ENCODE measurements at places on chromosomes 1 and 21.
A peak's percentile ranks its signal among the peaks of the same experiment; 100 is the strongest.

DNA sequence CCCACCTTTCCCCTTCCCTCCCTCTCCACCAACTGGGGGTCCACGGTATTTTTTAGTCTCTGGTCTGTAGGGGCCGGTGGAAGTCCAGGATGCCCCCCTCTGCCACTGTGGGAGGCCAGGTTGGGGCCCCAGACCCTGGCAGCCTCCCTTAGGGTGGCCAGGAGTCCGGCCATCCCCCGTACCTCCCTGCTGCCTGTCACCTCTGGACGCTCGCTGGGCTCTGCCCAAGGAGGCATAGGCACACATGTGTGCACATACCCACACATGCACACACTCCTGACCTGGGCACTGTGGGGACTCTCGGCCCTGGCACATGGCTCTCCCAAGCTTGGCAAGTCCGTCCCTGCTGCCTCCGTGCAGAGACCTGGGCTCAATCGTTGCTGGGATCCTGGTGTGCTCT is 53.0 kb downstream of the DISP3 start:
- no peak for DNase-seq

GRCh38 chr1:47232187-47232874 is at the start of gene TAL1:
TSS of gene TAL1 (minus strand) at chr1:47232225. CDS start at chr1:47225888, 6,337 bp downstream.
- DNase-seq, result no peak

DNA sequence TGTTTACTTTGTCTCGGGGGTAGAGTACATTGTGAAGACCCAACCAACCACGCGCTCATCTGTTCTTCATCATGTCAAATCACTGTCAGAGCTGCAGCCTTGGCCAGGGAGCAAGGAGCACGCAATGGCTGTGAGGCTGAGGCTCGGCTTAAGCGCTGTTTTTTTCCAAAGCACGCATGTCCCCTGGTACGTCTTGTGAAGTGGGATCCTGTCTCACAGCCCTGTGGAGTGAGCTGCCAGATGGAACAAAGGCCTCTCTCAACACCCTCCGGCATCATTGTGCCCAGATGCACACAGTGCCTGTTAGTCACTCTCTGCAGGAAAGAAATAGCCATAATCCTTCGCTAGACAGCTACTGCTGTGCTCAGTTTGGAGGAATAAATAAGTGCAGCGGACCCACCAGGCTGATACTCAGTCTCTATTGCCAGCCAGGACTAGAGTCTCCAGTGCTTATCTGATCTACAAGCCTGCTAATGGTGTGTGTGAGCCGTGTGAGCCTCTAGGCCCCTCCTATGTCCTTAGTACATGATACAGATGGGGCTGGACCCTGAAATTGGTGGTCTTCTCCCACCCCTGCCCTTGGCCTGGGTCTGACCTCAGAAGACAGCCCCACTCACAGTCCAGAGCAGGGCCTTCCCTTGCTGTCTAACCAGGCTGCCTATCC is 91.3 kb upstream of the COA6 start:
- no peak for DNase-seq

GRCh38 chr1:214525535-214526019 is 25.8 kb downstream of the PTPN14 start:
- no peak for DNase-seq

DNA sequence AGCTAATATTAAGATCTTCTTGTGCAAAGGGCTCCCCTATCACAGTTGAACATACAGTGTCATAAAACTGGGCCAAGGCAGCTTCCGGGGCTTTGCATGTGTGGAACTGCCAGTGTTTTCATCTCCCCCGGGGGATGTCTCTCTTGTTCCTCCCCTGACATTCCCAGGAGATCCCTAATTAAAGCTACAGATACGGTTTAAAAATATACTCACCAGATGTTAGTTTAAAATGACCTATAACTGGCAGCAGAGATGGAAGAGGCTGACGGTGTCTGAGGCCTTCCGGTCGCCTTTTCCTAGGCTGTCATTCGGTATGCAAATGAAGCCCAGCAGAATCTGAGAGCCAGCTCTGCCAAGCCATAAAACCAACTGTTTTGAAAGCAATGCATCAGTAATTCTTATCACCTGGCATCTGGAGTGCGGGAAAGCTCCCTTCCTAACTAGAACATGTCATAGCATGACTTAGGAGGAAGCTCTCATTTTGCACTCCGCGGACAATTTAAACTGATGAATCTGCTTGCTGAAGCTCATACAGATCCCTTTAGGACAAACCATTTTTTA is 436.5 kb upstream of the VAMP3 start:
- no peak for DNase-seq

DNA sequence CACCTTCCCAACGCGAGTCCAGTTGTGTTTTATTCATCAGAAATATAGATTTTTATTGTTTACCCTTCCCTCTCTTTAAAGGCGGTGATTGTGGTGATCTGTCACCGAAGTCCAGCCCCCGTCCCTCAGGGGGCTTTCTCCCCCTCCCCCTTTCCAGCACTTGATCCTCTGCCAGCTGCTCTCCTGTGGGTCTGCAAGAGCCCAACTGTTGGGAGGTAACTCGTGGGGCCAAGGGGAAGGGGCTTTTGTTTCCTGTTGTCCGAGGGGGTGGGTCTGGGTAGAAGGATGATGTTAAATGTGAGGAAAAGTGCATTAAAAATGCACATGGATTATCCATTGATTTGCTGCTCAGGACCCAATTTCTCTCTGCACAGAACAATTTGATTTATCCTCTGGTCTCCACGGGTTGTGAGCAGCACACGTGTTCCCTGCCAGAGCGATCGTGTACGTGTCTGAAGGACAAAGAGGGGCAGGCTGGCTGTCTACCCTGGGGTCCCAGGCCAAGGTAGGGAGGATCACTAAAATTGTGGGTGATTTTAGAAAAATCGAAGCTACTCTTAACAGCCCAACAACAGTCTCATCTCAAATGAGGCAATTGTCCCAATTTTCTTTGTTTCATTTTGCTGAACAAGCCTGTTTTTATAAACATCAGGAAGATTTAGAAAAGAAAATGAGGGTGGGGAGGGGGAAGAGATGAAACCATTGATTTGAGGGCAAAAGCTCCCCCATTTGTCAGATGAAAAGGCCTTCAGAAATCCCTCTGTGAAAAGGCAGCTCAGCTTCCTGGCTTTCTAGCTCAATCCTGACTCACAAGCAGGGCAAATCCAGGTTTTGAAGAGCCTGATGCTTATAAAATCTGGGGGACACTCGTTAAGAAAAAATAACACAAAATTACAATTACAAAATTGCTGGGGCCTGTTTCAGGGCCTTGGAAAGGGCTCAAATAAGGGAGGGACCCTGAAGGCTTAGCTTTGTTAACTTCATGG is 176.2 kb downstream of the RHOU start:
- DNase-seq, result no peak

GRCh38 chr1:12091191-12091590 is 28.1 kb downstream of the TNFRSF8 start:
- DNase-seq, result no peak

- no peak for DNase-seq
Observed at GRCh38 chr1:163673759-163674151, 352.0 kb downstream of the NUF2 start.

DNA sequence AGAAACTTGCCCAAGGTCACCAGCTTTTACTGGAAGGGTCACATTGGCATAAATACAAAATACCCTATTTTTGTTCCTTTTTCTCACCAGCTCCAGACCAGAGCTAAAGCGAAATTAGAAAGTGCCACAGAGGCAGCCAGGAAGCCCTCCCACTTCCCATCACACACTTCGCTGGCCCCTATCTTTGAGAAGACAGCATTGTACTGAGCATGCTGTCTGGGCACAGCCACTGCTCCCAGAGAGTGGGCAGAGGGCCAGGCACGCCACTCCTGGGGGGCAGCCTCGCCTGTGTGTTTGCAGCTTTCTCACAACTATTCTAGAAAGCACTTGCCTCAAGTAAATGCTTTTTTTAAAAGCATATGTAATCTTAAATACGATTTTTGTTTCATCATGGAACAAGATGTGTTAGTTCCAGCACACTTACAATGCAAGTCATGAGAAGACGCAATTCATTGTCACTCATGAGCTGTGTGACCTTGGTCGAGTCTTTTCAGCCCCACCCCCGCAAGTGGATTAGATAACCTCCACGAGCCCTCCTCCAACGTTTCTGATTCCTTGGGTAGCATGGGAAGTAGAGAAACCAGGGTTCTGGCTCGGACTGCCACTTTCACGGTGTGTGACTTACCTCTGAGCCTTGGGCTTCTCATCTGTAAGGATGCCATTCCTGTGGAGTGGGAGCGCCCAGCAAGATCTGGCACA is 25.7 kb upstream of the EPHA8 start:
- DNase-seq, result no peak

DNA sequence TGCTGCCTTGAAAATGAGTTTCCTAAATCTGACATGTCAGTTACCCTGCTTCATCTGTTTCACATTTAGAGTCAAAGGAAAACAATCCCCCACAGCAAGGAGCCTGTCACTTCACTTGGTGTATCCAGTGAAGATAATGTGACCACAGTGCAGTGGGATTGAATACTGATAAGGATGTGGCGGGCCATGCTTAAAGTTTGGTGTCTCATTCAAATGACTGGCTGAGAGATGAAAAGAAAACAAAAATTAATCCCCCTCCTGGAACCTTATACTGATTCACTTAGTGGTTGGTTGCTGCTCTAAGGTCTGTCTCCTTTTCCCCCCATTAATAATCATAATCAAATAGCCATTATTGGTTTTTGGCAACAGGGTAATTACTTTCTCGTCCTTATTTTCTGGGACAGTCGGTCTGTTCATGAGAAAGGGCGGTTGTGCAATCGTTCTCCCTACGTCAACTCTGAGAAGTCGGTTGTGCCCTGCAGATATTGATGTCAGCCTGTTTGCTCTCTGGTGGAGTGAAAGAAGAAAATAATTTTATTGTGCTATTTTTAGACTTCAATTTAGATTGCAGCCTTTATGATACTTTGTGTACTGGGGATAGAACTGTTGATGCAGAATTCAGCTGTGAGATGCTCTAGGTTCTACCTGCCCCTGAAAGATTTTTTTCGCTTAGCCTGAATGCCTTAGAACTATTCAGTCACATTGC is 360.2 kb downstream of the DISC1 start:
- no peak for DNase-seq

DNA sequence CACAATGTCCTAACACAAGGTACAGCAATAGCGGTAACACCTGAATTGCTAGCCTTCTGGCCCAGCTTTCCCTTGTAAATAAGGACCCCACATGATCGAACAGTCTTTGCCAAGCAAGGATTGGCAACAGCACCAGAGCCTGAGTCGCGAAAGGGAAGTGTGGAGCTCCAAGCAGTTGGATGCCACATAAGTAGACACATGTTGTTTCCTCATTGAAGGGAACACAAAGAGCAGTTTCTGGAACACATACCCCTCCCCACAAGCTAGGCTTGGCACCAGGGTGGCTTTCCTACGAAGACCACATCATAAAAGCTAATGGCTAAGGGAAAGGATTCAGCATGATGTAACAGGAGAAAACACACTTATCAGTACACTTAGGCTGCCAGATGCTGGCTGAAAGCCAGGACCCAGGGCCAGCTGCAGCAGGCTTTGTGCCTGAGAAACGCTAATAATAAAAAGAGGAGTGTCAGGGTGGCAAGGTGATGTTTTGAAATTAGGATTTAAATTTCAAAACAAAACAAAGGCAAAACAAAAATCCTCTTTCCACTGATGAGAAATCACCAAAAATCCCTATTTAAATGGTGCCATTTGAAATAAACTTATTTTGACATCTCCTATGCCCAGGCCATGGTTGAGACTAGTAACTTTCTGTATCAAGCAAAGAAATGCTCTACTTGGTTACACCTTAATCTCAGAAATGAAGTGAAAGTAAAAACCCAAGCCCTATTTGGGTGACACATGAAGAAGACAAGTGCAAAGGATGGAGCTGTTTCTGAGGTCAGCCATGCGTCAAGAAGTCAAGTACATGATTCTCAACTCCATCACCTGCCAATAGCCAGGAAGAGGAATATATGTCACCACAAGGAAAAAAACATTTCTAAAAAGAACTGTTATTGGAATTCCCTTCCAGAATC is 11.9 kb upstream of the CPLANE2 start:
- peak; percentile 49 for DNase-seq

GRCh38 chr1:184457500-184457899 is 70.7 kb downstream of the C1orf21 start:
- no peak for DNase-seq

DNA sequence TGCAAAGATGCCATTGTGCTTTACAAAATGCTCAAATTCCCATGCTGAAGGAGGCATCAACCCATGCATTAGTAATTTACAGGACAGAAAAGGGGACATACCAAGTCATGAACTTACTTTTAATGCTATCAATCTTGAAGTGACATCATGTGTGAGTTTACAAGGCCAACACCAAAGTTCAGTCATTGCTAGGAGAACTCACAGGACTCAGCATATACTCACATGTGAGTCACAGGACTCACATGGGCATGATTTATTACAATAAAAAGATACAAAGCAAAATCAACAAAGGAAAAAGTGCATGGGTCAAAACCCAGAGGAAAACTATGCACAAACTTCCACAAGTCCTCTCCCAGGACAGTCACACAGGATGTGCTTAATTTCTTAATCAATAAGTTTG is 1656.0 kb downstream of the MRPL39 start:
- no peak for DNase-seq

All from inflammatory macrophage (primary cell).